ENCODE measurements at places on chromosomes 2 and 18.

- no peak for DNase-seq
Observed at GRCh38 chr2:27006602-27007415, 26.0 kb upstream of the TMEM214 start.

DNA sequence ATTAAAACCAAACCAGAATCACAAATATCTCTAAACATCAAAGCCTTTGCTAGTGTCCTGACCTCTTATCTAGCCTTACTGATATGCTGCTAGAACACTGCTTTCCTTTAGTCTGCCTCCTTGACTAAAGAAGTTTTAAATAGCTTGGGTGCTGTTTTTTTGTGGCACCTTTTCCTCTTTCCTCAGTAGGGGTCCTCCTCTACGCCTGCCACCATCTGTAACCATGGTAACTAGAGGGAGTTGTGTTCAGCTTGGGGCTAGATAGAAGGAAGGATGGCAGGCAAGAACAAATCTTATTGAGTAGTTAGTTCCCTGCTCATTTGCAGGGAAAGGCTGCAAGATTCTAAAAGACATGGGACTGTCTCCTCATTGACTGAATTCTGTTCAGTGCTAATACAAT is 86.0 kb downstream of the TAF4B start:
- no peak for DNase-seq

DNA sequence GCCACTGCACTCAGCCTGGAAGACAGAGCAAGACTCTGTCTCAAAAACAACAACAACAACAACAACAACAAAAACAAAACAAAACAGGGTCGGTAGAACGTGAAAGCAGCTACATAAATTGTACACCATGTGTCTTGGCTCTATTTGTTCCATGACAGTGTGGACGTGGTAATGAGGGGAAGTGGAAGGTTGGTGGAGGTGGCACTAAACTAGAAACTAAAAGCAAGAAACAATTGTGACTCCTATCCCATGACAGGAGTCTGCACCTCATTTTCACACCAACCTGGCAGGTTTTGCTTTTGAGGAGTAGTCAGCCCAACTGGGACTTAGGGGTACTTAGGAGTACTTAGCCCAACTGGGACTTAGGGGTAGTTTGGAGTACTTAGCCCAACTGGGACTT is 62.5 kb upstream of the MRPS9 start:
- no peak for DNase-seq

DNA sequence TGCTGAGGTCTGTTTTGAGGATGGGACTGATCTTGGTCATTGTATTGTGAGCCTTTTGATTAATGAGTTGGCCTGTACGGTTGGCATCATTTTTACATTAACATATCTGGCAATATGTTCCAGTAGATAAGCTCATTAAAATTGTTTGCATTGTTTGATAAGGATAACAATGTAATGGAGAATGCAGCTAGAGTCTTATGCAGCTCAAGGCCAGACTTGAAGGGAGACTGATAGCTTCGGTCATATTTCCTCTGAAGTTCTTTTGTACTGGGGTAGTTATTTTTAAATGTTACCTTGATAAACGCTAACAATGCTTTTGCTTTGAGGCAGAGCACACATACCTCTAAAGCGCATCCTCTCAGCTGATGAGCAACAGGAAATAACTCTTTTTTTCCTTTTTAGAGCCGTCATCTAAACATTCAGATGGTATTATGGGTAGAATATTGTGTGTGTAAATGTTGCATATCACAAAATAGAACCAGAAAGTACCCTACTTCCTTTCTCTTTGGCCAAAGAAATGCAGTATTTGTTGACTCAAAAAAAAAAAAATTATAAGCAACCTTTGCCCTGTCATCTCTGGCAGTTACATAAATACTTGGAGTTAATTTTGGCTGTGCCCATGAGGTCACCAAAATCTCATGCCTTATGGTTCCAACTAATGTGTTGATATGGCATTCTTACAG is 1.3 kb downstream of the MAPRE2 start:
- no peak for DNase-seq

- DNase-seq = peak; percentile 75
Observed at GRCh38 chr2:196176142-196176738, 4.9 kb upstream of the STK17B start.

DNA sequence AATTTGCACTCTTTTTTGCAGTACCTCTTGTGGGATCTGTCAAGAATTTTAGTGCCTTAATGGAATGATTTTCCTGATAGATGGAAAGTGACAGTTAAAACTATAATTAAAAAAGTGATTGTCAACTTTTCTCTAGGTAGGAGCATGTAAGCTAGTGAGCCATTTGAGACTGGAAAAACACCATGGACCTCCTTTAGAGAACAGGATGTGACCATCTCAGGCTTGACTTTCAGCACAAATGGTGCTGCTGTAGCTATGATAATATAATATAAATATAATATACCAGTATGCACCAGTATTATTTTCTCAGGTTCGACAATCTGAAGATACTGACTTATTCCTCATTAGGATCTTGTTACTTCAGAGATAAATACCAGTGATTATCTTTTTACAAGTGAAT is 27.8 kb downstream of the ZNF236 start:
- DNase-seq = no peak

DNA sequence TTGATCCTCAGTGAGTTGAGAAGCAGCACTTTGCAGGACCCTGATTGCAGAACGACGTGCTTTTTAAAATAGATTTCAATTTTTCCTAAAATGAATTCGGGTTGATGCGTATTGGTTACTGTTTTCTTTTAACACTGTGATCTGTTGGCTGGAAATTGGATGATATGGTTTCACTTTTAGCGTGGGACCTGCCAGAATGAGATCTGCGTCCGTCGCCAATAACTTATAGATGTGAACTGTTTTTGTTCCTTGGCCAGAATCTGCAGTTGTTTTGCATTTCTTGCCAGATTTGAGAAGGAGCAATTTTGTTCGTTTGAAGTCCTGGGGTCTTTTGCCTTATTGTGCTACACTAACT is 703 bp downstream of the UGGT1 start:
- DNase-seq = no peak

GRCh38 chr18:38940863-38941531 is 1375.4 kb upstream of the CELF4 start:
- peak; percentile 69 for DNase-seq

- peak; percentile 26 for DNase-seq
Observed at GRCh38 chr2:12555012-12555645, 161.6 kb upstream of the TRIB2 start.

DNA sequence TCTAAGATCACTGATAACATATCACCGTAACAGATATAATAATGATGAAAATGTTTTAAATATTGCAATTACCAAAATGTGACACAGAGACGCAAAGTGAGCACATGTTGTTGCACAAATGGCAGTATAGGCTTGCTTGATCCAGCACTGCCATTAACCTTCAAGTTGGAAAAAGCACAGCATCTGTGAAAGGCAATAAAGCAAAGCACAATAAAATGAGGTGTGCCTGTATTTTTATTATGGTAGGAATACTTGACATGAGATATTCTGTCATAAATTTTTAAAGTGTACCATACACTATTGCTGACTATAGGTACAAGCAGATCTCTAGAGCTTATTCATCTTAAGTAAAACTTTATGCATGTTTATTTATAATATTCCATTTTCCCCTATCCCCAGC is 312.2 kb downstream of the PTH2R start:
- DNase-seq = no peak

DNA sequence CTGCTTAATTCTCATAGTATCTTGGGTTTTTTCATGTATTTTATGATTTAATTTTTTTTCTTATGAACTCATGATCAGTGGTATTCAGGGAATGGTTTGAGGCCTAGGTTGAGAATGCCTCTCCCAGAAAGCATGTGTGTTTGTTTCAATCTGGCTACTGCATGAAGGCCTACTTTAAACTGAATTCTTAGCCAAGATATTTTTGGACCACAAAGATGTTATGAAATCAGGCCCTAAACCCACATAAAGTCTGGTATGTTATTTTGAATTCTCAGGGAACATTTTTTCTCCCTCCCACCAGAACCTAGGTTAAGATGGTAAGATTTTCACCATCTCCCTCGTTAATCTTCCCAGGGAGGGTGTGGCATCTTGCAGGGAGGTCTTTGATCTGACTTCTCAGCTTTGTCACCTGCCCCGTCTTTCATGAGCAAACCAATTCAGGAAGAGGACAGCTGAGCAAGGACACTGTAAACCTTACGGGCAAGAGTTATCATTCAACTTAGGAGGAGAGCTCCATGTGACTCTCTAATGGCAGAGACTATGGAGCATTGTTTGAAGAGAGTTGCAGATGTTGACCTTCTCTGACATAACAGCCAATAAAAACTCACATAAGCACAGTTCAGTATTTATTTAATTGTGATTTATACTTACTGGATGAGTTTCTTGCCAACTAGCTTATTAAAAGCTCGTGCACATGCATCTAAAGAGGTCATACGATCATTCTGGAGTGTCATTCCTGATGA is 21.3 kb upstream of the ACKR3 start:
- DNase-seq = no peak

DNA sequence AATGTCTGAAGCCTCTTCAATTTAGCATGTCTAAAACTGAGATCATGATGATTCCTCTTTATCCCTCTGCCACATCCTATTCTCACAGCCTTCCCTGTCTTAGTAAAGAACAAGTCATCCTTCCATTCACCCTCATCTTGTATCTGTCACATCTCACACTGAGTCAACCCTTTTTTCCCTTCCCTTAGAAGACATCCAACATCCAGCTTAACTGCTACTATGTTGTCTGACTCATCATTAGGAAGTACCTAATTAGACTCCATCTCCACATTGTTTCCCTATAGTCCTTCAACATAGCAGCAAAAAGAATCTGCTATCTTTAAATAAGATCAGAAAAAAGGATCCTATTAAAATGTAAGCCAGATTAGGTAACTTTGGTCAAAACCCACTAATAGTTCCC is 85.2 kb upstream of the GRB14 start:
- no peak for DNase-seq

DNA sequence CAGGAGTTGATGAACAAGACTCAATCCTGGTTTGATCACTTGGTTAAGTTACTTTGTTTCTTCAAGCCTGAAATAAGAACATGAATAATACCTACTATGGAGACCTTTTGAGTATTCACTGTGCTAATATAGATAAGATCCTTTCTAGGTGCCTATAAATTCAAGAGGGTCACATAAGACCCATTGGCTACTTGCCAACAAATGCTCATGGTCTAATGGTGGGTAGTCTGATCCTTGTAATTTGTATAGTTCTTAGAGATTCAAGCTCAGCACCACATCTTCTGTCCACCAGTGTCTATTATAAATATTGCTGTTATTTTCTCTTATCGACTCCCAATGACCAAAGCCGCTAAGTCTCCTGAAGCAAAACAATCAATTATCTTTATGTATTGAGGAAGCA is 27.4 kb upstream of the ACSL3 start:
- DNase-seq = no peak

GRCh38 chr2:71070294-71071093 is 2.0 kb downstream of the NAGK start:
- DNase-seq = no peak

DNA sequence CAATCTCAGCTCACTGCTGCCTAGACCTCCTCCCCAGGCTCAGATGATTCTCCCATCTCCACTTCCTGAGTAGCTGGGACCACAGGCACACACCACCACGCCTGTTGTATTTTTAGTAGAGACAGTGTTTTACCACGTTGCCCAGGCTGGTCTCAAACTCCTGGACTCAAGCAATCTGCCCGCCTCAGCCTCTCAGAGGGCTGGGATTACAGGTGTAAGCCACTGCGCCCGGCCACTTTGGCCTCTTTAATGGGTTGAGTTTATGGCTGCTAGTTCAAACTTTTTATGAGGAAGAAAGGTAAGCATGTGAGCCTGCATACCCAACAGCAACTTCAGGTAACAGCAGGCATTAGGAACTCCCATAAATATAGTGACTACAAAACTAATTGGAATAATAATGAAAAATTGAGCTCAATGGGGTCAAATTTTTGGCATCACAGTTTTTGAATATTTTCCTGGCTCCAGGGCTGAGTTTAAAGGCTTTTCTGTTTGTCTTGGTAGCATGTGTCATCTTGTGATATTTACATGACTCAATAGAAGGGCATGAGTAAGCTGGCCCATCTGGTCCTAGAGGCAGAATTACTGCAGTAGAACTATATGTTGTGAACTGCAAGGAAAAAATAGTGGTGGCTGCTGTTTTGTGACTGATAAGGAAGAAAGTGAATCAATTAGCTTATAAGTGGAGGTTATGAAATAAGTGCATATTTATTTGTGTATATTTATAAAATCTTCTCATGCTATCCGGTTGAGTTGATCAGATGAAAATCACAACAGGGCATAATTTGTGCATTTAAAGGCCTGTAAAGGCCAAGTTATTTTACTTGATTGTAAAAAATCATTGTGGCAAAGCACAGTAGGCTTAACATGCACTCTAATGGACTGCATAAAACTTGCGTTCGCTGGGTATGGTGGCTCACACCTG is 24.8 kb downstream of the GALM start:
- DNase-seq = no peak

- no peak for DNase-seq
Observed at GRCh38 chr2:98205889-98206288, 118.9 kb downstream of the VWA3B start.

DNA sequence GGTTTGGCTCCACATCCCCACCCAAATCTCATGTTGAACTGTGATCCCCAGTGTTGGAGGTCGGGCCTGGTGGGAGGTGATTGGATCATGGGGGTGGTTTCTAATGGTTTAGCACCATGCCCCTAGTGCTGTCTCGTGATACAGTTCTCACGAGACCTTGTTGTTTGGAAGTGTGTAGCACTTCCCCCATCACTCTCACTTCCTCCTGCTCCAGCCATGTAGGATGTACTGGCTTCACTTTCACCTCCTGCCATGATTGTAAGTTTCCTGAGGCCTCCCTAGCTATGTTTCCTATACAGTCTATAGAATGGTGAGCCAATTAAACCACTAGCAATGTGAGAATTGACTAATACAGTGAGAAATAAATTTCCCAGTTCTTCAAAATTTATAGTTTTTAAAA is 325.9 kb downstream of the FSIP2 start:
- DNase-seq = no peak

DNA sequence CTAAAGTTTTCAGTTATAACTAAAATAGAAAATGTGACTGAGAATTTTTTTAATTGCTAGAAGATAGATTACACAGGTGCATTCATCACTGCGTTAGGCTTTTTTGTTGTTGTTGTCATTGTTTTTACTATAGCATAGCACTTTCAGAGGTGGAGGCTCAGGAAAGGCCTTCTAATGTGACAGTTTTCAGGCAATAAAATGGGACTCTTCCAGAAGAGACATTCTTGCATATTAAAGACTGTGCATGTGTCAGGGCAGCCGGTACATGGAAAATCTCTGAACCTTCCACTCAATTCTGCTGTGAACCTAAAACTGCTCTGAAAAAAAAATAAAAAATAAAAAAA is 175.2 kb downstream of the METTL4 start:
- no peak for DNase-seq

DNA sequence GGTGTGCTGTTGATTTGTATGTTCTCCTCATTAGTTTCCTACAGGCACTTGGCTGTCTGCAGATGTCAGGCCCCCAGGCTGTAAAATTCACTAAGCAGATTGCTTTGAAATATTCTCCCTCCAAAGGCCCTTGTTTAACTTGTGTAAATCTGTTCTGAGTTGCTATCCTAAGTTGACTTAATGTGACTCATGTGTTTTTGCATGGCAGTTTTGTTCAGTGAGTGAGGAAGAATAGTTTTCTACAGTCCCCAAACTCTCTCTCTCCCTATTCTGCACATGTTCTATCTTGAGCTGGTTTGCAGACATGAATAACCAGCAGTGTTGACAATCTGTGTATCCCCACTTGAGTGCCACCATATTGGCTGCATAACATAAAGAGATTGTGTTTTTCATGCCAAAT is 1005.4 kb upstream of the DDX18 start:
- DNase-seq = no peak

Data from activated CD4-positive, alpha-beta T cell treated with anti-CD3 and anti-CD28 coated beads, Interleukin-2, amount 50 U/mL, for 24 hours (primary cell).